Tibial nerve (tissue), 4 donors: ENCODE measurements at places on chromosomes 4 and X.

- peaks cover 15% of the 10 kb centered on the region for H3K27me3 ChIP-seq
- no peaks in the 10 kb centered on the region for H3K4me1 ChIP-seq
- H3K36me3 ChIP-seq, result no peaks in the 10 kb centered on the region
Observed at GRCh38 chrX:70454441-70455365, 10.1 kb downstream of the DLG3 start.

DNA sequence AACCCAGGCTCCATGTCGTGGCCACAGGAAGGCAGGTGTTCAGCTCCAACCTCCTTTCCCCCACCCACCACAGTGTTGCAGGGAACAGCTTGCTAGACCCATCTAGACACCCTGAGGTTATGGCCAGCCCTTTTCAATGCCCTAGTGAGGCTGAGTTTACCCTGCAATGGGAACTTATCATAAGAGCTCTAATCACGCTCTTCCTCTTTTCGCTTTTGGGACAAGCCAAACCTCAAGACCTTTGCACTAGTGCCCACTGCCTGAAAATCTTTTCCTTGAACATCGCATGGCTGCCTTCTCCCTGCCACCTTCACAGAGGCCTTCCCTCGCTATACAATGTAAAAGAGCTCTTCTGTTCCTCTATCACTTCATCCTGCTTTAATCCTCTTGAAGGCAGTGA, 2.4 kb upstream of the FGFBP2 start:
- no peak overlapping the region for H3K4me3 ChIP-seq
- H3K27ac ChIP-seq, result no peak overlapping the region
- DNase-seq, result no peak
- peaks cover 22% of the 10 kb centered on the region for H3K4me1 ChIP-seq
- H3K27me3 ChIP-seq, result no peaks in the 10 kb centered on the region

DNA sequence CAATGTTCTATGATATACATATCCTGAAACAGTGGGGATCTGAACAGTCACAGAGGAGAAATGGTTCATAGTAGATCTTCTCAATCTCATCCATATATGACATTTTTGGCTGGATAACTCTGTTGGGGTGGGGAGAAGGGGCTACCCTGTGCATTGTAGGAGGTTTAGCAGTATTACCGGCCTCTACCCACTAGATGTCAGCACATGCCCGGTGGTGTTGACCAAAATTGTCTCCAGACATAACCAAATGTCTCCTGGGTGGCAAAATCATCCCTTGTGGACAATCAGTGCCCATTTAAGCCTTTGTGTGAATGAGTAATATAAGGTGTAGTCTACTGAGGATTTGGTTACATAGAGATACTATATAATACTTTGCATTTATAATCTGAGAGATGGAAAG, 89.9 kb downstream of the PLS3 start:
- no peak overlapping the region for H3K4me3 ChIP-seq
- DNase-seq, result peak; percentile 27

- H3K27me3 ChIP-seq, result no peaks in the 10 kb centered on the region
- H3K4me1 ChIP-seq, result no peaks in the 10 kb centered on the region
- no peak for DNase-seq
- H3K4me3 ChIP-seq, result no peak overlapping the region
Observed at GRCh38 chr4:174654634-174655033, 132.3 kb upstream of the HPGD start.

DNA sequence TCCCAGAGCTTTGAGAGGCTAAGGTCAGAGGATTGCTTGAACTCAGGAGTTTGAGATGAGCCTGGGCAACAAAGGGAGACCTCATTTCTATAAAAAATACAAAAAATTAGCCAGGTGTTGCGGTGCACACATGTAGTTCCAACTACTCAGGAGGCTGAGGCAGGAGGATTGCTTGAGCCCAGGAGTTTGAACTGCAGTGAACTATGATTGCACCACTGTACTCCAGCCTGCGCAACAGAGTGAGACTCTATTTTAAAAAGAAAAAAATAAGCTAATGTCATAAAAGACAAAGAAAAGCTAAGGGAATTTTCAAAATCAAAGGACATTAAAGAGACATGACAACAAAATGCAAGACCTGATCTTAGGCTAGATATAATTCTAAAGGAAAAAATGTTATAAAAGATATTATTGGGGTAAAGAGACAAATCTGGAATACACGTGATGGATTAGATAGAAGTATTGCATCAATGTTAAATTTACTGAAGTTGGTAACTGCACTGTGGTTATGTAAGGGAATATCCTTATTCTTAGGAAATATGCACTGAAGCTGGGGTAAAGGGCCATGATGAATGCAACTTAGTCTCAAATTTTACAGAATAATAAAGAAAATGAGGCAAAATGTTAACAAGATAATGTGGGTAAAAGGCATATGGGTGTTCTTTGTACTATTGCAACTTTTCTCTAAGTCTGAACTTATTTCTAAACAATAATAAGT, 75.2 kb downstream of the SPRY1 start:
- no peaks in the 10 kb centered on the region for H3K4me1 ChIP-seq
- H3K36me3 ChIP-seq, result no peaks in the 10 kb centered on the region
- H3K27ac ChIP-seq, result no peak overlapping the region
- no peak for DNase-seq
- H3K4me3 ChIP-seq, result no peak overlapping the region
- no peaks in the 10 kb centered on the region for H3K27me3 ChIP-seq

- H3K4me1 ChIP-seq, result no peaks in the 10 kb centered on the region
- H3K36me3 ChIP-seq, result no peaks in the 10 kb centered on the region
- no peak for DNase-seq
- H3K27ac ChIP-seq, result no peak overlapping the region
Observed at GRCh38 chr4:147891476-147892115, 159.7 kb downstream of the ARHGAP10 start.

DNA sequence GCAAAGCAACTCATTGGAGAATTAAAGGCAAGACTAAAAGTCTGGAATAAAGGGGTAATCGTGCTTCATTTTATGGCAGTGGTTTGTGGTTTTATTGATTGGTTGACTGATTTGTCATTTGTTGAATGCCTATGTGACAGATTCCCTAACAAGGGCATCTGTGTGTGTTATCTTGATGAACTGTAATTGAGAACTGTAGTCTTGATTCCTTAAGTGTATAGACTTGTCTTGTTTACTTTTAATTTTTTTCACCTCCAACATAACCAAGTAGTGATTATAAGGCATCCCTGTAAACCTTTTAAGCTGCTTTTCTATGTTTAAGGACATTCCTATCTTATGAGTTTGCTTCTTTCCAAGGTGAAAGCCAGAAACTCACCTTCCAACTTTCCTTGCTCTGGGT, 216.0 kb upstream of the TAPT1 start:
- no peak overlapping the region for H3K4me3 ChIP-seq
- no peaks in the 10 kb centered on the region for H3K36me3 ChIP-seq
- H3K27me3 ChIP-seq, result no peaks in the 10 kb centered on the region
- no peaks in the 10 kb centered on the region for H3K4me1 ChIP-seq
- H3K27ac ChIP-seq, result no peak overlapping the region
- DNase-seq, result no peak

GRCh38 chrX:45540181-45540580, 339.5 kb upstream of the DIPK2B start:
- DNase-seq, result no peak
- no peak overlapping the region for H3K4me3 ChIP-seq
- H3K27ac ChIP-seq, result no peak overlapping the region
- H3K4me1 ChIP-seq, result no peaks in the 10 kb centered on the region

DNA sequence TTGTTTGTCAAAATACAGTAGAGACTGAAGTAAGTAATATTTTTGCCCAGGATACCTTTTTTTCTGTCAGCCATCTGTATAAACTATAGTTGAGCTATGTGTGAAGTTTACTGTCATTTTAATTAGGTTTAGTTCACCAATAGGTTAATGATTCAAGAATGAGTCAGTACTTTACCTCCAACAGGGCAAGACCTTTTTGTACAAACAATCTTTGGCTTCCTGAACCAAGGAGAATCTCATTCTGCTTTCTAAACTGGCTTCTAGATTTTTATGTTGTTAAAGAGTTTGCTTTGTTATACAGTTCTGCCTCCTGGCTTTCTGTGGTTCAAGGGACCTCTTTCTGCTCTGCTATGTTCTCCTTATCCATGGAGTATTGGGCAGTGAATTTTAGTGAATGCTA, 412.0 kb upstream of the NR3C2 start:
- no peak overlapping the region for H3K27ac ChIP-seq
- H3K4me3 ChIP-seq, result no peak overlapping the region
- no peaks in the 10 kb centered on the region for H3K4me1 ChIP-seq
- no peak for DNase-seq
- no peaks in the 10 kb centered on the region for H3K27me3 ChIP-seq

DNA sequence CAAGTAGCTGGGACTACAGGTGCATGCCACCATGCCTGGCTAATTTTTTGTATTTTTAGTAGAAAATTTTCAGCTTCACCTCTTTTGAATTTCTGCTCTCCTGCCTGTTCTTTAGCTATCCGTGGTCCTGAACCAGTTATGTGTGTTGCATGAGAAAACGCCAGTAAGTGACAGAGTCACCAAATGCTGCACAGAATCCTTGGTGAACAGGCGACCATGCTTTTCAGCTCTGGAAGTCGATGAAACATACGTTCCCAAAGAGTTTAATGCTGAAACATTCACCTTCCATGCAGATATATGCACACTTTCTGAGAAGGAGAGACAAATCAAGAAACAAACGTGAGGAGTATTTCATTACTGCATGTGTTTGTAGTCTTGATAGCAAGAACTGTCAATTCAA, 13.9 kb downstream of the ALB start:
- no peaks in the 10 kb centered on the region for H3K27me3 ChIP-seq
- no peaks in the 10 kb centered on the region for H3K4me1 ChIP-seq
- DNase-seq, result no peak
- no peak overlapping the region for H3K27ac ChIP-seq

DNA sequence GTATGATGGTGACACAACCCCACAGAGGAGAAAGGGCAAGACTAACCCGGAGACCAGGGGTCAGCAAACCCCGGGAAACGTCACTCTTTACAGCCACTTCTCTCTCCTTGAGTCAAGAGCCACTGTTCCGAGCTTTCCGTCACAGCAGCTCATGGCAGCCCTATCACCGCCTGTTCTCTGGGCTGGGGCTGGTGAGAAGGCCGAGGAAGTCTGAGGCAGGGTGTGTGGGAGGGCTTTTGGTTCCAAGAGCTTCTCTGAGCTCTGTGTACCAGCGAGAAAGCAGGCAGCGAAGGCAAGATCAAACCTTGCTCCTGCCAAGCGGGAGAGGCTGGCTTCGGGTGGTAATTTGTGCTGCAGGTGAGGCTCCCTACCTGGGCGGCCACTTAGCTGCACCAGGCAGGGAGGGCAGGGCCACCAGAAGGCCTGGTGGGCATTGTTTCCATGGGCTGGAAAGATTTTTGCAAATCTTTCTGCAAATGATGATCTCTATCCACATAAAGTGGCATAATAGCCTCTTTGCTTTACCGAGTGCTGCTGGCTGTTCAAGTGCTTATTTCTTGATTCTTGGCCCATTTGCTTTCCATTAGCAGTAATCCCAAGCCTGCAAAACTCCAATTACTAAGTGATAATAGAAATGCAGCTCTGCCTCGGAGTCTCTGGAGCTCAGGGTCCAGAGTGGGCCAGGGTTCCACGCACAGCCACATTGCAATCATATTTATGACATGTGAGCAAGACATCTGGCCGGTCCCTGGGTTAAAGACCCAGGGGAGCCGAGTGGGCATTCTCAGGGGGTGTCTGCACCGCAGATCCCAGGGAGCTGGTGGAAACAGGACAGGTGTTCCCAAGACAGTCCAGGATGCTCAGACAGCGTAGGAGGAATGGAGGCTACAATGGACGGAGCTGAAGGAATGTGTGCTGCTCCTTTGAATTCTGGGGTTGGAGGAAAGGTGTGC, 41.5 kb downstream of the DCTD start:
- H3K4me1 ChIP-seq, result peaks cover 2% of the 10 kb centered on the region
- H3K27ac ChIP-seq, result no peak overlapping the region
- no peak overlapping the region for H3K4me3 ChIP-seq
- no peaks in the 10 kb centered on the region for H3K27me3 ChIP-seq
- H3K36me3 ChIP-seq, result peaks cover 40% of the 10 kb centered on the region

GRCh38 chr4:70754990-70755688, 33.4 kb downstream of the RUFY3 start:
- H3K27ac ChIP-seq, result no peak overlapping the region
- H3K4me3 ChIP-seq, result no peak overlapping the region
- DNase-seq, result no peak
- H3K36me3 ChIP-seq, result no peaks in the 10 kb centered on the region
- no peaks in the 10 kb centered on the region for H3K4me1 ChIP-seq

GRCh38 chrX:130857207-130857606, 45.8 kb downstream of the ENOX2 start:
- no peaks in the 10 kb centered on the region for H3K4me1 ChIP-seq
- DNase-seq, result no peak
- no peaks in the 10 kb centered on the region for H3K36me3 ChIP-seq
- no peak overlapping the region for H3K27ac ChIP-seq
- H3K27me3 ChIP-seq, result peaks cover under 1% of the 10 kb centered on the region
- H3K4me3 ChIP-seq, result no peak overlapping the region

DNA sequence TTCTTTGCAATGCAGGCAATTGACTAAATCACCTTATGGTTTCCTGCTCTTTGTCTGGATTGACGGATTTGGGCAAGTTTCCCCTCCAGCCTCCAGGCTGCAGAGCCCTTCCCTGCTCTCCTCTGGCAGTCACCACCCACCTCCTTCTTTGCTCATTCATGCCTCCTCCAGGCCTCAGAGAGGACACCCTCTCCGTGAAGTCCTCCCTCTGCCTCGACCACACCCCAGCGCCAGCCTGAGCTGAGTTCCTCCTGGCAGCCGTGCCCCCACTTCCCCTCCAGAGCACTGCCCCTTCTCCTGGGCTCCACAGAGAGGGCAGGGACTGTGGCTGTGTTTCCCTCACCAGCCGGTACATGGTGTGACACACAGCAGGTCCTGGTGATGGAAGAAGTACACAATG, 53.7 kb downstream of the DCTD start:
- no peaks in the 10 kb centered on the region for H3K27me3 ChIP-seq
- H3K4me3 ChIP-seq, result no peak overlapping the region
- no peak overlapping the region for H3K27ac ChIP-seq
- H3K4me1 ChIP-seq, result no peaks in the 10 kb centered on the region

GRCh38 chr4:62449538-62449937, 1249.4 kb downstream of the ADGRL3 start:
- no peaks in the 10 kb centered on the region for H3K36me3 ChIP-seq
- DNase-seq, result no peak
- no peaks in the 10 kb centered on the region for H3K27me3 ChIP-seq
- no peak overlapping the region for H3K4me3 ChIP-seq
- H3K4me1 ChIP-seq, result no peaks in the 10 kb centered on the region

DNA sequence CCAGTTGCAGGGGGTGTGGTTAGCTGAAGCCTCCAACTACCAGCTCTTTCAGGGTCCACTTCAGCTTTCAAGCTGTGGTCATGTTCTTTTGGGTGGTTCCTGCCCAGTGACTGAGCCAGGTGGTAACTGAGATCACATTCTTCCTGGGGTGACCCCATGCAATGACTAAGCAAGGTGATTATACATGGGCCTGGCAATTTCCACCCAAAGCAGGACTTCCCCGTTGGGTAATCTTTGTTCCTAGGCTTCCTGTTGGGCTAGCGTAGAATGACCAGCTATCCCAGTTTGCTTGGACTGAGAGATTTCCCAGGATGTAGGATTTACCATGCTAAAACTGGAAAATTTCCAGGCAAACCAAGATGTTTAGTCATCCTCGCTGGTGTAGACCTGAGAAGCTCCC, 18.4 kb upstream of the MAGEB17 start:
- no peak overlapping the region for H3K4me3 ChIP-seq
- H3K27me3 ChIP-seq, result no peaks in the 10 kb centered on the region
- no peak overlapping the region for H3K27ac ChIP-seq
- no peaks in the 10 kb centered on the region for H3K36me3 ChIP-seq
- DNase-seq, result no peak
